ENCODE measurements at places on chromosomes 7 and 10. TPM values are rescaled to one million over a fixed set of nuclear protein-coding genes. Genes with fewer than 3 reads are reported as not detected.

DNA sequence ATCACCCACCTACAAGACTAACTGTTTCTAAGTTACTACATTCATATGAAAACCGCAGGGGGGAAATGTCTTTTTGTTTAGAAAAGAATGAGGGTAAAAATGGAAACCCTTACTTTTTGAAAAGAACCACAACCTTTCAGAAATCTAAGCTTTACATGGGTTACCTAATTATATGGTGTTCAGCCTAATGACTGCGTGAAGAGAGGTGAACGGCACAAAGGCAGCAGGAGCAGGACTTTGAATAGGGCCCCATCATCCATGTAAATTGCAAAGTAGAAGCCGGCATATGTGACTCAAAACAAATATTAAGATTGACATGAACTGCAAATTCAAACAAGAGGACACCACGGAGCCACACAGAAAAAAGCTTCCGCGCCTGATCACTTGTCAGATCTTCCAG lies 25.1 kb downstream of the NEBL start:
- DNase-seq, result no peak

DNA sequence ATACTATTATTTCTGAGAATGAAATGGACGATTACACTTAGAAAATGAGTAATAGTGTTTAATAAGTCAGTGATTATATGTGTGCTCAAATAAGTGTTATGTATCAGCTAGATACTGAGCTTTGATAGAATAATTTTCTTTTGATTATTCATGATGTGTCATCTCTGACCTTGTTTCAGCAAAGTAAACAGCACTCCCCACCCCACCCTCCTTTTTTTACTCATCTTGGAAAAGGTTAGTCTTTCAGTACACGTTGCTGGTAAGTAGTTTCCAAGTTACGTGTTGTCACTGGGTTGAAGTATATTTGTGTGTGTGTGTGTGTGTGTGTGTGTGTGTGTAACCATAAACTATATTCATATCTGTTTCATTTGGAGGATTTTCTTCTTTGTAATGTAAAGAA lies 84.1 kb downstream of the GNAI1 start:
- DNase-seq, result no peak

DNA sequence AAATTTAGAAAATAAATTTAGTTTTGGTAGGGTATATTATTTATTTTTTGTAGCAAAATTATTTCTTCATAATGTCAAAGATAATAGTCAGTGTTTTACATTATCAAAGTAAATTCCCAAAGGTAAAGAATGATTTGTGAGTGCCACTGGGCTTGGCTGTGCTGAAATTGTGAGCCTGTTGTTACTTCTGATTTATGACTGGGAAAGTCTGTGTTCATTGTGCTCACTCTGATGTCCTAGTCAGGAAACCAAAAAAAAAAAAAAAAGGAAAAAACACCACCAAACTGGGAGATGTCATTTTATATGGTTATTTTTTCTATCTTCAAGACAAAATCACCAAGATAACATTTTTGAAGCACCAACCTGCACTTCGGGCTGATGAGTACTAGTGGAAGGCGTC lies 44.3 kb downstream of the MDFIC start:
- DNase-seq, result no peak

Gene CALCR
- 11.0 TPM for polyA plus RNA-seq

DNA sequence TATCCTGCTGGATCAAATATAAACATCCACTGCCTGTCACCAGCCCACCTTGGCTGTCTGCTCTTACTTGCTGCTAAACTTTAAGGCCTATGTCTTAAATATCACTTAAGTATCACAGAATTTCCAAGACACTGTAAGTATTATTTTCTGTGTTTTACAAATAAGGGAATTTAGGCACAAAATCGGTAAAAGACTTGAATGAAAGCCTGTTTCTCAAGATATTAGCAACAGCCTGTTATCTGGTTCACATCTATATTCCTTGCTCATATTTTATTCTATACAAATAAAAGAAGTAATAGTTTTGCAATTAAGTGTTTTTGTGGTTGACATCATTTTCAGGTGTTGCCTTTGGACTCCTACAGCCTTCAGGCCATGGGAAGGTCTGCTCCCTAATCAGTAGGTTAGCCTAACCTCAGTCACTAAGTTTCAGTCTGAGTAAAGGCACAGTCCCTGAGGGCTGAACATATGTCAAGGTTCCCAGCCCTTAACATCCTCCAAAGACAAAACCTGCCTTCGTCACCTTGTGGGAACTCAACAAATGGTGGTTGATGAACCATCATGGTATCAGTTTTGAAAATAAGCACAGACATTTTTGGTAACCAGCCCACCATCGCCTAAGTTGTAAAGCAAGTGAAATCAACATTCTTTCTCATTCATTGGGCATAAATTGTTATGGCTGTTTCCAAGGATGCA lies 127.1 kb downstream of the CREB5 start:
- DNase-seq, result no peak
